Pulmonary artery endothelial cell (primary cell): ENCODE measurements at places on chromosomes 6 and 20. TPM values are rescaled to one million over a fixed set of nuclear protein-coding genes. Genes with fewer than 3 reads are reported as not detected.
A peak's percentile ranks its signal among the peaks of the same experiment; 100 is the strongest.

The TRIM15 gene
- not detected in 2 replicates for total RNA-seq

DNA sequence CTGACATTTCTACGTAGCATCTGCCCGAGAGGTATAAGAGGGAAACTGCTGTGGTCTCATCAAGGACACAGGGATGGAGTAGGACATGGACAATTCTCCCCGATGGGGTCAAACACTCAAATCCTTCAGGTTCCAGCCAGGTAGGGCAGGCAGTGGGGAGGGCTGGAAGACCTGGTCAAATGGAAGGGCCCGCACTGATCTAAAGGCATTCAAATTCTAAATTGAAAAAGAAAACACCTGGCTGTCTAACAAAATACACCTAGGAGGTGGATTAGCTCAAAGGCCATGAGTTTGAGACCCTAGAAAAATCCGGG lies 8.2 kb downstream of the DUSP15 start:
- DNase-seq: no peak

GRCh38 chr20:1130847-1131246 lies 12.4 kb downstream of the PSMF1 start:
- DNase-seq: no peak

The VGLL2 gene
- total RNA-seq: not detected in 2 replicates

DNA sequence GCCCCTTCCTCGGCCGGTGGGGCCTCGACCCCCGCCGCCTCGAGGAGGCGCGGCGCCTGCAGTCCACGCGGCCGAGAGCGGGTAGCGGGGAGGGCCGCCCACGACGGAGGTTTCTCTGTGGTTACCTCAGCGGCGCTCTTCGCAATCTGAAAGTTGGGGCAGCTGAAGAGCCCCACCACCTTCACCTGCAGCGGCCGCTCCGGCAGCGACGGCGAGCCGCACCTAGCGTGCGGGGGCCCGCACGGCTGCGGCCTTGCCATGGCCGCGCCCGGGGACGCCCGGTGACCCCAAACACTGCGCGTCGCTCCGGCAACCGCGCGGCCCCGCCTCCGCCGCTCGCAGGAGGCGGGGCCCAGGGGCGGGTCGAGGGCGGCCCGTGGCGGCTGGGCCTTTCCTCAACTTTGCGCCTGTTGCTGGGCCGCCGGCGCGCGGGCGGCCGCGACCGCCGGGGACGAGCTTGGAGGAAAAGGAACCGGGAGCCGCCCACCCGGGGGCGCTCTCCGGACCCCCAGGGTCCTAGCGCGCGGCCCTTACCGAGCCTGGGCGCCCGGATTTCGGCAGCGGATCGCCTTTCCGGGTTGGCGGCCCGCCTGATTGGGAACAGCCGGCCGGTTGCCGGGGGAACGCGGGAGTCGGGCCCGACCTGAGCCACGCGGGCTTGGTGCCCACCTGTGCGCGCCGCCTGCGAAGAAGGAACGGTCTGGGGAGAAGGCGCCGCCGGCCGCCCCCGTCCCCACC lies at the start of the genes PPIL6 and SMPD2:
Gene PPIL6 (minus strand): TSS at position 298 of the 738 bp plus-strand sequence. CDS start 38 bp downstream, at position 260.
Gene SMPD2 (plus strand): TSS at position 394 of the 738 bp plus-strand sequence. CDS start 398 bp downstream, outside the sequence.
- peak; percentile 52 for DNase-seq

DNA sequence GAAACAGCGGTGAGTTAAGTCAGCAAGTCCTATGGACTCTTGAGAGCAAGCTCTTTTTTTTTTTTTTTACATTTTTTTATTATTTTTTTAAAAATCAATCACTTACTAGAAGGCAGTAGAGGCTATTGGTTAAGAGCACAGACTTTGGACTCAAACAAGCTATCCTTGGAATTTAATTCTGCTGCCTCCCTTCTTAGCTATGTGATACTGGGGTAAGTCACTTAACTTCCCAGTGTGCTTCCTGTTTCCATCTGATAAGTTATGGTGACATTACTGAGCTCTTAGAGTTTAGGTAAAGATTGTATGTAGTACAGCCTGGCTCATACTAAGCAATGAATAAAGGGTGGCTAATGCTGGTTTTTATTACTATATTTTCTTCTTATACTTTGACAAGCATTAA lies 770.5 kb upstream of the FLRT3 start:
- no peak for DNase-seq

DNA sequence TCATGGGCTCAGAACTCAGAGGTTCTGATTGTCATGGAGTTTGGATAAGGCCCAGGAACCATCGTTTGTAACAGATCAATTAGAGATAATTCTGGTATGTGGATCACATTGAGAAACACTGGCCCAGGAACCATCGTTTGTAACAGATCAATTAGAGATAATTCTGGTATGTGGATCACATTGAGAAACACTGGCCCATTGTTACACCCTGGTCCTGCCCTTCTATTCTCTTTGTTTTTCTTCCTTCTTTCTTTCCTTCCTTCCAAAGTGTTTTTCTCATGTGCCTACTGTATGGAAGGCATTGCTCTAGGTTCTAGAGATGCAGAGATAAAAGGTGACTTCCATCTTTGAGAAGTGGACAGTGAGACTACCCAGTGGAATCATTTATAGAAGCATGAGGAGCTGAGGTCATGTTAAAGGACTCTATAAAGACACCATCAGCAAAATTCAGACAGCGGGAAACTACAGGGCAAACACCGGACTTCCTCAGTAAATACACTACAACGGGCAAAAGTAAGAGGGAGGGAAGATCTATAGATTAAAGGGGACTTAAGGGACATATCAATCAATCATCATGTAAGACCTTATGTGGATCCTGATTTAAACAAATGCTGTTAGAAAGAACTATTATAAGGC lies 153.8 kb downstream of the UNC5CL start:
- DNase-seq: no peak

The MUCL3 gene
- total RNA-seq: not detected in 2 replicates

GRCh38 chr6:25012657-25013056 lies 76.9 kb upstream of the RIPOR2 start:
- no peak for DNase-seq

GRCh38 chr20:13249118-13249797 lies 28.2 kb downstream of the ISM1 start:
- no peak for DNase-seq

The LY6G6C gene
- not detected in 2 replicates for total RNA-seq

The CYP39A1 gene
- 0.13 and 0.18 TPM in 2 replicates for total RNA-seq

The FKBP5 gene
- 67.2 and 89.1 TPM in 2 replicates for total RNA-seq

The CRISP1 gene
- not detected in 2 replicates for total RNA-seq

The ADGB gene
- total RNA-seq: not detected in 2 replicates

- no peak for DNase-seq
Observed at GRCh38 chr20:53023732-53024520, 51.8 kb downstream of the TSHZ2 start.

DNA sequence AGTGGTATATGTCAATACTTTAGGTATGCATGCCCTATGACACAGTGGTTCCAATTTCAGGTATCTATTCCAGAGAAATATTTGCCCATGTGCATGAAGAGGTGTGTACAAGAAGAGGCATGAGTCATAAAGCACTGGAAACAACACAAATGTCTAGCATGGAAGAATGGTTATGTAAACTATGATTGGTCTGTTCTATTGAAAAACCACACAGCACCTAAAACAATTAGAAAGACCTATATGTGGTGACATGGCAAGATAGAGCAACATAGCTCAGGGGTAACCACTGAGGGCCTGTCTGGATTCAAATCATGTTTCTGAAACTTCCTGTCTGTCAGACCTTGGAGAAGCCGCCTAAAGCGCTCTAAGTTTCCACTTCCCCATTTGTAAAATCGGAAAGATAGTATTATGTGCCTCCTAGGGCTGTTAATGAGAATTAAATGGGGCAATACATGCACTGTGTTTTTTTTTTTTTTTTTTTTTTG lies 76.0 kb upstream of the SHLD1 start:
- no peak for DNase-seq

The TRPC4AP gene
- 85.0 and 86.1 TPM in 2 replicates for total RNA-seq

GRCh38 chr6:73152556-73152955 lies 72.7 kb downstream of the KHDC1L start:
- no peak for DNase-seq

The PTCRA gene
- not detected in 2 replicates for total RNA-seq

DNA sequence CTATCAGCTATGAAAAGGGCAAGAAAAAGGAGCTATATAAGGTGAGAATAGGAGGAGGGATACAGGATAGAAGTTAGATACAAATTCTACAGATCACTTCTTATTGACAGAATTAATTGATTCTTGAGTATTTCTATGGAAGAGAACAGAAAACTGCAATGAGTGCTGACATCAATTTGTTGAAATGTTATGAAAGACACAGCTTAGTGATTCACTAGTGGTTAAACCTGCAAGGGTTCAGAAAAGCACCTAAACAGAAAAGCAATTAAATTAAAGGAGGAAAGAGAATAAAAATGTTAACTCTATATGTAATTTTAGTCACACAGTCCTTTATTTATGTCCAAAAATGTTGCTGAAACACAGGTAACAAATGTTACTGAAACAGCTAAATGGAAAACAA lies 254.4 kb upstream of the RUNX2 start:
- no peak for DNase-seq

The SAMD5 gene
- total RNA-seq: 2.5 and 2.6 TPM in 2 replicates

The GPR6 gene
- total RNA-seq: not detected in 2 replicates

DNA sequence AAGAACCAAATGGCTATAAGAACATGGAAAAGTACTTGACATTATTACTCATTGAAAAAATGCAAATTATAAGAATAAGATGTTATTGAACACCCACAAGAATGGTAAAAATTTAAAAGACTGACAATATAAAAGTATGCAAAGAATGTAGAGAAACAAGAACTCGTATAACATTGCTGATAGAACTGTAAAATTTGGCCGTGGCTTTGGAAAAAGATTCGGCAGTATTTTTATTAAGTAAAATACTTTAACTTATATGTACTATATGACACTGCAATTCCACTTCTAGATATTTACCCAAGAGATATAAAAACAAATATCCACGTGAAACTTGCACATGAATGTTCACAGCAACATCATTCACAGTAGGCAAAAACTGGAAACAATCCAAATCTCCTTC lies 239.2 kb downstream of the TPBG start:
- no peak for DNase-seq

DNA sequence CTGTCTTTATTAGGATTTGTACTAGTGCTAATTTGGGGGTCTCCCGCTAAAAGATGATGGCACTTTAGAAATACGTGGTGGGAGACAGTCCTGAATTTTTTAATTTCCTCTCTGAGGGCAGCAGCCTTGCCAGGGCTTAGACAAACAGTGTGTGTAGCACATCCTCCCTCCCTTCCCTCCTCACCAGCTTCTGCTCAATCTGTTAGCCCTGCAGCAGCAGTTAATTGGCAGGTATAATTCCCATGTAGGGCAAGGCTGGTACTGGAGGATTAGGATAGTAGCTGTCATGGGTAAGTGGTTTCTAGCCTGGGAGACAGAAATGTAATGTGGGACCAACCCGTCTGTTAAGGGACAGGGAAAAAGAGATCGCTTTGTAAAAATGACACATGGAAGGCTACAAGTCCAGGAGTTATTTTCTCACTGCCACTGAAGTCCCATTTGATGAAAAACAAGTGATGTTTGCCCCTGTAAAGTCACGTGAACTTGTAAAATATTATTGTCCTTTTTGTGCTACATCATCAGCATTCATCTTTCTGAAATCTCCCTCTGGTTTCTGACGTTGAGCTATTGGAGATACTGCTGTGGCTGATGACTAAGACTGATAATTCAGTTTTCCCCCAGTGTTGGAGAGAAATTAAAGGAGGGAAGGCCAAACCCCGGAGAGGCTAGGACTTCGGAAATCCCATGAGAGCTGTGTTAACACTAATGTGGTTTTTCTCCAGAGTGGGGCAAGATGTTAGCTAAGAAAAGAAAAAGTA lies 40.6 kb downstream of the CTNNBL1 start:
- DNase-seq: no peak

- no peak for DNase-seq
Observed at GRCh38 chr20:44021900-44022299, 107.2 kb downstream of the TOX2 start.

DNA sequence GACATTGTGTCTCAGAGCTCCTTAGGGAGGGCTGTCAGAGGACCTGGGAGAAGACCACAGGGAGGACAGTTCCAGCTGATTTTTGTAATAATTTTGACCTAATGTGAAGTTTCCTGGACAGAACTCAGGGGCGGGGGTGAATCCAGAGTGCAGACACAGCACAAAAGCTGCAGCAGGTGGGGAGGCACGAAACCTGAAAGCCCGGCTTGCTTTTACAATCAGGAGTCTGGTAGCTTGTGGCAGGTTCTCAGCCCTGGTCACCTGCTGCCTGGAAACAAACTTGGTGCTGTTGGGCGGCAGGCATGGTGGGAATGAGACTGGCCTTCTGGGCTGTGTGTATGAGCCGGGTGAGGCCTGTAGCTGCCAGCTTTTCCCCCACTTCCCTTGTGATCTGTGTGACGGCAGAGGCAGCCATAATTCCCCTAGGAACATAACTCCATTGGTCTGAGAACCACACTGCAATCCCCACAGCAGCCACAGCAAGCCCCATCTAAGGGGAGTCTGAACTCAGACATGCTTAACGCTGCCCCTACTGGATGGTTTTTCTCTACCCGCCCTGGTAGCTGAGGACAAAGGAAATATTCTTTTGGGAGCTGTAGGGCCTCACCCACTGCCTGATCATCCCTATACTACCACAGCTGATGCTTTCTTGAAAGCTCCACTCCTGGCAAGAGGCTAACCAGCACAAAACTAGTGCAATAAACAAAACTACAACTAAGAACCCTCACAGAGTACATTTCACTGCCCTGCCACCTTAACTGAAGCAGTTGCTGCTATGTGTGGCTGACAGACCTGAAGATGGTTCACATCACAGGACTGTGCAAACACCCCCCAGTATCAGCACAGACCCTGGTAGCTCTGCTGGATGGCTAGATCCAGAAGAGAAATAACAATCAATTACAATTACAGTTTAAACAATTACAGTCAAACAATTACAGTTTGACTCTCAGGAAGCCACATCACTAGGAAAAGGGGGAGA lies 1055.1 kb upstream of the GJE1 start:
- DNase-seq: no peak

- DNase-seq: no peak
Observed at GRCh38 chr6:35602133-35602946, 86.4 kb downstream of the FKBP5 start.
